GM12865 (cell line): ENCODE measurements at places on chromosomes 2 and 18.

- no peak for DNase-seq
These were observed 46.5 kb downstream of the TPO start for GRCh38 chr2:1459727-1460126.

GRCh38 chr2:213145715-213146242 is 5.6 kb downstream of the IKZF2 start:
- peak; percentile 20 for DNase-seq

DNA sequence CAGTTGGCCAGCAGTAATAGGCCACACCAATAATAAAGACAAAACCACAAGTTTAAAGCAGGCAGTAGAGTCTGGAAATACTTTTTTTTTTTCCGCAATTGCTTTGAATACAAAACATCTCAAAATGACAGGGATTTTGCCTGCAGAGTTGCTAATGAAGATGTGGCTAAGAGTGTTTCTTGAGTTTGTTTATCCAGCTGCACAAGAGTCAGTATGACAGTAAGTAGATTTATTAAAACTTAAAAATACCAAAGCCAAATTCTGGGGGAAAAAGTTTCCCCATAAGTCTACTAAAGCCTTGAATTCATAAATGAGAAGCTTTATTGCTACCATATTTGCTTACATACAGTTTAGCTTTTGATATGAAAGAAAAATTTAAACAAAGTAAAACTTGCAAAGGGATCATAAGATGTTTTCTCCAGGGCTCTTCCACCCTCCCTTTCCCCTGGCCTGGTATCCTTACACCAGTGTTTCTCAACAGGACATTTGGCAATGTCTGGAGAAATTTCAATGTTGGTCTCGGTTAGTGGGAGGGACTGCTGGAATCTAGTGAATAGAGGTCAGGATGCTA is 3.9 kb upstream of the DSEL start:
- DNase-seq = no peak

GRCh38 chr2:104844807-104845551 is 8.9 kb upstream of the POU3F3 start:
- DNase-seq = no peak

DNA sequence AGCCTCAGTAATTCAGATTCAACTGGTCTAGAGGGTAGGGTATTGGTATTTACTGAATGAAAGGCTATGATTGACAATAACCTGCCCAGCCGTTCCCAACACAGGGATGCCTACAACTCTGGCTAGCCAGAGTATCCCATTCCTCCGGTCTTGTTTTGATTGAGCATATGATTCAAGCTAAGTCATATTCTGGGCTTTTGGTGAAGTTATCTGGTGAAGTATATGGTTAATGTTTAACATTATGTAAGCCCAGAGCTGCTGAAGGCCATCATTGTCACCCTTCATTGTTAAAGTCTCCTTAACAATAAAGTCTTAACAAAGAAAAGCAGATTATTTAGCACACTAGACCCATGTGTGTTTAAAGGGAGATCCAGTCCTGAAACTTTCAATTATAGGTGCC is 152.6 kb downstream of the EXOC6B start:
- DNase-seq = no peak

GRCh38 chr2:180739070-180739469 is 241.3 kb upstream of the UBE2E3 start:
- DNase-seq = no peak

GRCh38 chr2:218214116-218214515 is 2.9 kb upstream of the ARPC2 start:
- no peak for DNase-seq

GRCh38 chr2:57733956-57734355 is 312.6 kb upstream of the VRK2 start:
- no peak for DNase-seq

- no peak for DNase-seq
These were observed 206.2 kb upstream of the COPS8 start for GRCh38 chr2:236879416-236879963.

- DNase-seq = no peak
These were observed 141.7 kb upstream of the B3GNT2 start for GRCh38 chr2:62054029-62054791.

DNA sequence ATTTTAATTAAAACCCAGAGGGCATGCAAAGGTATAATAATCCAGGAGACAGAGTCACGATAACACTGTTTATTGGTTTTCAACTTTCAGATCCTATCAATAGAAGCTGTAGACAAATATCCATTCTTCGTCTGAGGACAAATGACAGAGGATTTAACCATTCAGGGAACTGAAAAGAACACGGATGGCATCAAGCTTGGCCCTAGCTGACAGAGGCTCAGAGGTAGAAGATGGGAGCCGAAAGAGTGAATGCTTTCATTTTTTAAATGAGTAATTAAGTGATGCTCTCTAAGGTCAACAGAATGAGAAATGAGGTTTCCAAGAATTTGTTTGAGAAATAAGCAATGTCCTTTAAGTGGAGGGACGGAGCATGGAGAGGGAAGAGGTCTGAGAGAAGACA is 62.1 kb downstream of the BCL2 start:
- peak; percentile 55 for DNase-seq

GRCh38 chr18:519019-519879 is 18.7 kb upstream of the COLEC12 start:
- peak; percentile 65 for DNase-seq

DNA sequence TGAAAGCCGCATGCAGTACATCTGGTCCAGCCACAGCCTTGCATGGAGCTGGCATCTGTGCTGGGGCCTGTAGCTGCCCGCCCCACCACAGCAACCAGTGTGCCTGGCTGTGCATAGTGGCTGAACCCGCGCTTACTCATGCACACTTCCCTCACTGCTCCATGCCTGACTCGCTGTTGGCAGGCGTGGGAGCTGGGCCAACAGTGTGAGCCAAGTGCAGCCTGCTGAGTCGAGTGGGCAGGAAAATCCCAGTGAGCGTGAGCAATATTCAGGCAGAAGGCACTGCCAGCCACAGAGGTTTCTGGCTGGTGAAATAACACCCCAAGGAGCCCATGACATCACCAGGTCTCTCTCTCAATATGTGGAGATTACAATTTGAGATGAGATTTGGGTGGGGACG is 1674.1 kb upstream of the TMEFF2 start:
- DNase-seq = no peak

DNA sequence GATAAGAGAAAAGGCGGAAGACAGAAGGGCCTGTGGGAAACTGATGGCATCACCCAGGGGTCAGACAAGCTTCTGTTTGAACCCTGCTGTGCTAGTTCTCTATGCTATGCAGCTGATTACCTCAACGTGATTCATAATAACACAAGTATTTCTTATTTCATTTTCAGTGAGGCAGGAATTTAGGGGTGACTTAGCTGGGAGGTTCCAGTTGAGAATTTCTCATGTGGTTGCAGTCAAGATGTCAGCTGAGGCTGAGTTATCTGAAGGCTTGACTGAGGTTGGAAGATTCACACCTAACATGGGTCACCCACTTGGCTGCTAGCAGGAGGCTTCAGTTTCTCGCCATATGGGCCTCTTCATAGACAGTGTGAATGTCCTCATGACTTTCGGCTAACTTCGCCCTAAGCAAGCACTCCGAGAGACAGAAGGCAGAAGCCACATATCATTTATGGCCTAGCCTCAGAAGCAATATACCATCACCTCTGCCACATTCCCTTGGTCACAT is 34.0 kb upstream of the TMEM131 start:
- DNase-seq = no peak

- DNase-seq = no peak
These were observed 202.3 kb downstream of the DLGAP1 start for GRCh38 chr18:4252829-4253228.

DNA sequence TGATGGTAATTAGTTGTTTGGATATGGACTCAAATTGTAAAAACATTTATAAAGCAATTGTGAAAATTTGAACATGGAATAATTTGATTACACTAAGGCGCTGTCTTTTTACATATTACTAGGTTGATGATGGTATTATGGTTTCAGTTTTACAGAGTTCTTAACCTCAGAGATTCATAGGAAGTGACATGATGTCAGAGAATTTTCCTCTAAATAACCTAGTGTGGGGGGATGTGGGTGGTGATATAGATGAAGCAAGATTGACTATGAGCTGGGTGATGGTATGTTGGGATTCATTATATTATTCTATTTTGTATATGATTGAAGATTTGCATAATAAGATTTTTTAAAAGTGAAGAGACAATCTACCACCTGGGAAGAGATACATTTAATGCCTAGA is 45.9 kb upstream of the ATP5MC3 start:
- DNase-seq = no peak

DNA sequence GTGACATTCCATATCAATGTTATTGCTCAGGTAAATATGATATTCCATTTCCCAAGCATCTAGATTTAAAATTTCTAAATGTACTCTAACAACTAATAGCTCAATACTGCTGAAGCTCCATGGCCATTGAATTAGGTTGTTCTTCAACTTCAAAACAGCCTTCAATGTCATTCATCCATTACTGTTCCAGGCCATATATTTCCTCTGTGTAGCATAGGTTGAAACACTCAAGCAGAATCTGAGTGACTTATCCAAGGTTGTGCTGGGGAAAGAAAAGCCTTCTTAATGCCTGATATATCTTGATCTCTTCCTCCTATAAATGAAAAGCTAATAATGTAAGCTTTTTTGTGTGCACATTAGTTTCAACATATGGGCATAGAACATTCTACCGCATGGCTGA is 142.1 kb upstream of the ARL4C start:
- no peak for DNase-seq

DNA sequence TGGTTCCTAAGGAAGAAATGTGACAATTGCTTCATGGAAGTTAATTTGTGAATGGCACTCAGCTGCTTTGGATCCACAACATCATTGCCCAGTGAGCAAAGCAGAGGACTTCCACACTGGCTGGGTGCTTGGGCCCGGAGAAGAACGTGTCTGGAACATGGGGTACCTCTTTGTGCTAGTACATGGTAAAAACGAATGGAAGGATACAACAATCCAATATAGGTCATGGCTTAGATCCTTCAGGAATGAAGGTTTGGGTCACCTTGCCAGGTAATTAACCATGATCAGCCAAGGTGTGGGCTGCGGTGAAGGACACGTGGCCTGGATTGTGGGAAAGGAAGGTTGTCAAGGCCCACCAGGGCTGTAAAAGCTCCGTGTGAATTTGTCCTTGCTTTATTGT is 245.9 kb upstream of the HS6ST1 start:
- no peak for DNase-seq

- no peak for DNase-seq
These were observed 10.4 kb upstream of the MSGN1 start for GRCh38 chr2:17805717-17806363.

DNA sequence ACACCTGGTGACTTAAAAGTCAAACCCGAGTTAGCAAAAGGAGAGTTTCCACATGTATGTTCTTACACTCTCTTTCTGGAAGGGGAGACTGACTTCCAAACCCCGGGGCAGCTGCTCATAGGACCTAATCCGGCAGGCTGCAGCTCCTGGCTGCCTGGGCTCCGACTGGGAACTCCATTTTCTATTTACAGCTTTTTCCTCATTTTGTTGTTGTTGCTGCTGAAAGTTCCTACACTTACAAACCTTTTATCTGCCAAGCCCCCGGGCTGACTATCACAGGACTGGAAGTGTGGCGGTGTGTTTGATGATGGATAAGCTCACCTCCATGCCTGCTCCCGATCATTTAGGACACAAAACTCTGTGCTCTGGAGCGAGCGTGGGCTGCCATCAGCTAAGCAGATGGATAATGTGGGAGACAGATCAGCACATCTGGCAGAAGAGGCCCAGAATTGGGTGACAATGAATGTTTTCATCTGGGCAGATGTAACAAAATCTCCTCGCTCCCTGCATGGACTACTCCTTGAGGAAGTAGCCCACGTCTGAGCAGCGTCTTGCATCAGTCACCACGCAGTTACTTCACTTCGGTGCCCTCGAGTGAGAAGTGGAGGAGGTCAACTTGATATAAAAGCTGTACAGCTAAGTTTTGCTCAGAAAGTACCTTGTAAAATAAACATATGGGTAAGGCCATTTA is 114.4 kb upstream of the COPS8 start:
- no peak for DNase-seq

- DNase-seq = no peak
These were observed 10.3 kb downstream of the DNER start for GRCh38 chr2:229703909-229704630.

DNA sequence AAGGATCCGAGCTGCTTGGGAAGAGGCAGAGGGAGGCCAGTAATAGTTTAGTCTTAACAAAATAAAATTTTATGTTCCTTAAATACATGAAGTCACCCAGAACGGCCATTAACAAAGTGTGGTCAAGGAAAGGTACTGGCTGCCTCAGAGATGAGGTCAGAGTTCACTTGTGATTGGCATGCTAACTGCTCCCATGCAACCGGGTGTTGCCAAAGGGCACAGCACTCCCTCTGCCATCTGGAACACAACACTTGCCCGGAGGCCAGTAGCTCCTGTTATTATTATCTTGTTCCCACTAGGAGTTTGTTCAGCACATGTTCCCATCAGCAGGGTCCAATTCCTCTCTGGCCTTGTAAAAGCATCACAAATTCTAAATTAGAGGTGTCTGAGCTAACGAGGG is 207.0 kb downstream of the CYP26B1 start:
- DNase-seq = no peak

- DNase-seq = no peak
These were observed 352.6 kb upstream of the MYT1L start for GRCh38 chr2:2683606-2684224.

DNA sequence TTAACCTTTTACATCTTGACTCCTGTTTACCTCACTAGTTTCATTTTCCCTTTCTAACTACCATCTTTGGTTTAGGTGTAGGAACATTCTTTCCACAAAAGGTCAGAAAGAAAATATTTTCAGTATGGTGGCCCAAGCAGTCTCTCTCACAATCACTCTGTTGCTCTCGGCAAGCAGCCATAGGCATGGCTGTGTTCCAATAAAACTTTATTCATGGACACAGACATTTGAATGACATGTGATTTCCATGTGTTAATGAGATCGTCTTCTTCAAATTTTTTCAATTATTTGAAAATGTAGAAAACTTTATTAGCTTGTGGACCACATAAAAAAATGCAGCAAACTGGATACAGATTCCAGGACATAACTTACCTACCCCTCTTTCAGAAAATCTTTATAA is 109.7 kb upstream of the CNTNAP5 start:
- no peak for DNase-seq

- DNase-seq = no peak
These were observed 63.8 kb downstream of the RTP5 start for GRCh38 chr2:241933179-241933911.

DNA sequence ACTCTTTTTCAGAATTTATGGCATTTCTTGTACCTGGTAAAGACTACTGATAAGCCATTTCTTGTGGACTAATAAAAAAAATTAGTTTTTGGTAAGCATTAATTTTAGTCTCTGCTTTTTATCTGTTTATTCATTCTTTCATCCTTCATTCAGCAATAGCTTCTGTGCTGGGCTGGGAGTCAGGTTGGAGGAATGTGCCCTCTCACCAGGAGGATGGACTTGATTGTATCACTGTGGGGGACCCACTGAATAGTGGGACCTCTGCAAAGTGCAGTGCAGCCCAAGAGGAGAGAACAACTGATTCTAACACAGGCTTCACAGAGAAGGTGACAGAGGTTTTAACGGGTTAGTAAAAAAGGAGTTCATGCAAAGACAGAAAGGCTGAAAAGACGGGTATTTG is 39.1 kb downstream of the CDC42EP3 start:
- DNase-seq = no peak
